ENCODE measurements at places on chromosomes 5 and 9.

- DNase-seq, result no peak
Measured at GRCh38 chr9:87307848-87308247, 189.8 kb upstream of the DAPK1 start.

- no peak for DNase-seq
Measured at GRCh38 chr5:167763772-167764171, 527.7 kb upstream of the WWC1 start.

DNA sequence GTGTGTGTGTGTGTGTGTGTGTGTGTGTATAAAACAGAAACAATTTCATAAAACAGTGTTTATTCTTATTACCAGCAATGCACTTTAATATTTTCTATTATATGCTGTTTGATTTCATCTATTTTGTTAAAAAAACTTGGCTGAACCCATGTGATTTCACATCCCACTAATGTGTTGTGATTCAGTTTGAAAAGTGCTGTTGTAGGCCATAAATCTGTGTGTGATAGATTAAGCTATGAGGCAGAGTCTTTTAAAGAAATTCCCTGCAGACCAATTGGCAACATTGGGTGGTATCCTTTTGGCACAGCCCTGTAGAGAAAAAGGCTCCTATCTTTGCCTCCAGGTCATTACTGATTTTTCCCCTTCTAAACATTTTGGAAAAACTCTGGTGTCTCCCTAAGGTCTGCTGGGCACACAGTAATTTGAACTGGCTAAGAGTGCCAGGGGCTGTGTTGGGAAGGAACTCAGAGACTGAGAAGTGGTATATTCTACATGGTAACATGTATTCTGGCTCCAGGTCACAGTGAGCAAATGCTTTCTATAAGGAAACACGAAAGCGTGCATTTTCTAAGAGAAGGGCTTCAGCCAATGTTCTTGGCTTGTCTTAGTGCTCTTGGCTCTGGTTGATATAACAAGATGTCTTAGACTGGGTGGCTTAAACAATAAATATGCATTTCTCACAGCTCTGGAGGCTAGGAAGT is 4.5 kb downstream of the CAMK4 start:
- DNase-seq, result no peak

GRCh38 chr5:79261897-79262296 is 26.0 kb downstream of the JMY start:
- DNase-seq, result no peak

- no peak for DNase-seq
Measured at GRCh38 chr9:117334101-117334500, 80.8 kb downstream of the ASTN2 start.

GRCh38 chr5:67197536-67197935 is 937 bp upstream of the CD180 start:
- DNase-seq, result no peak

DNA sequence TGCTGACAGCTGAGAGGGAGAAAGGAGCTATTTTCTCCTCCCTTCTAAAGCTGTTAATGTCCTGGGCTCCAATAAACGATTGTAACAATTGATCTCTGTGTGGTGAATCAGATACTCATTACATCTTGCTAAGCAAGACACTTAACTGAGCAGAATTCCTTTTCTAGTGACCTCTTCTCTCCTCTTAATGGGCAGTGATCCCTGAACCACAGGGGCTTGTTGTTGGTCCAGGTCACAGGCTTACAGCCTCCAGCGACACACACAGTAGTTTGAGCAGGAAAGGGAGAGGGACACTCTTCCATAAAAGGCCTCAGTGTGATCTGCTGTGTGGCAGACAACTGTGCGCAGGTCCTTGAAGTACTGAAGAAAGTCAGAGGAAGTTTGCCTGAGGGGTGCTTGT is 58.5 kb upstream of the MYO10 start:
- no peak for DNase-seq
